HepG2 (cell line): ENCODE measurements at places on chromosomes 5 and 9. TPM values are rescaled to one million over a fixed set of nuclear protein-coding genes. Genes with fewer than 3 reads are reported as not detected.

Gene LRRC14B
- not detected in 2 replicates for total RNA-seq

Gene MYMK
- total RNA-seq: not detected in 2 replicates

Gene OR13F1
- total RNA-seq: not detected in 2 replicates

Gene IL5
- not detected in 2 replicates for total RNA-seq

Gene SOX30
- not detected in 2 replicates for total RNA-seq

DNA sequence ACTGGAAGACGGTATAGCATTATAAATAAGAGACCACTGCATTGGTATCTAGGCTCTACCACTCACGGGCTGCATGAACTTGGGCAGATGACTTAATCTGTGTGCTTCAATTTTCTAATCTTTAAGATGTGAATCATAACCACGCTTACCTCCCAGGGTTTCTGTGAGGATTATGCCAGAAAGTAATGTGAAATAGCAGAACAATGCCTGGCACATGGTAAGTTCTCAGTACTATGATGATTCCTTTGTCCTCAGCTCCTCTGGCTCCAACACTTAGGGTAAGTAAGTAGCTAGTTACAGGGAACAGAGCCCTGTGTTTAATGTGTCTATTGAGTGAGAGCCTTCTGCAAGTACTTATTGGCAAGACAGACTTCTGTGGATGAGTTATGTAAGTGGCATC, 31.1 kb downstream of the POU4F3 start:
- no peaks in the 10 kb centered on the region for H3K36me3 ChIP-seq
- no peak overlapping the region for H3K4me3 ChIP-seq
- no peak for DNase-seq
- no peaks in the 10 kb centered on the region; the same call in 1 of the 2 replicates for H3K27me3 ChIP-seq
- no peaks in the 10 kb centered on the region for H3K4me1 ChIP-seq

GRCh38 chr5:118956727-118957126, 31.6 kb downstream of the DTWD2 start:
- DNase-seq: no peak
- no peaks in the 10 kb centered on the region for H3K27me3 ChIP-seq
- no peaks in the 10 kb centered on the region for H3K36me3 ChIP-seq
- H3K4me3 ChIP-seq: no peak overlapping the region
- no peaks in the 10 kb centered on the region for H3K4me1 ChIP-seq

DNA sequence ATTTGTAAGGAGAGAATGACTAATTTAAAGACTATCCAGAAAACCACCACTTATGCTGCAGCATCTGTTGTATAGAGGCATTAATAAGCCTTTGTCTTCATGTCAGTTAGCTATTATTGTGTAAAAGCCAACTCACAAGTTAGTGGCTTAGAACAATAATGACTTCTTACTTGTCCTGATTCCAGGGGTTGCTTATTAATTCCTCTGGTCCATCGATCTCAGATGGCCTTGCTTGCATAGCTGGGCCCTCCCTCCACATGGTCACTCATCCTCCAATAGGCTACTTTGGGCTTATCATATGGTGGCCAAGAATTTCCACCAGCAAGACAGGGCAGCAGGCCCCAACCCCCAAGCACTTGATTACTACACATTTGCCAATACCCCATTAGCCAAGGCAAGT, 44.5 kb upstream of the STK32A start:
- DNase-seq: no peak
- H3K36me3 ChIP-seq: no peaks in the 10 kb centered on the region
- no peak overlapping the region for H3K4me3 ChIP-seq
- H3K27me3 ChIP-seq: no peaks in the 10 kb centered on the region
- H3K4me1 ChIP-seq: no peaks in the 10 kb centered on the region

DNA sequence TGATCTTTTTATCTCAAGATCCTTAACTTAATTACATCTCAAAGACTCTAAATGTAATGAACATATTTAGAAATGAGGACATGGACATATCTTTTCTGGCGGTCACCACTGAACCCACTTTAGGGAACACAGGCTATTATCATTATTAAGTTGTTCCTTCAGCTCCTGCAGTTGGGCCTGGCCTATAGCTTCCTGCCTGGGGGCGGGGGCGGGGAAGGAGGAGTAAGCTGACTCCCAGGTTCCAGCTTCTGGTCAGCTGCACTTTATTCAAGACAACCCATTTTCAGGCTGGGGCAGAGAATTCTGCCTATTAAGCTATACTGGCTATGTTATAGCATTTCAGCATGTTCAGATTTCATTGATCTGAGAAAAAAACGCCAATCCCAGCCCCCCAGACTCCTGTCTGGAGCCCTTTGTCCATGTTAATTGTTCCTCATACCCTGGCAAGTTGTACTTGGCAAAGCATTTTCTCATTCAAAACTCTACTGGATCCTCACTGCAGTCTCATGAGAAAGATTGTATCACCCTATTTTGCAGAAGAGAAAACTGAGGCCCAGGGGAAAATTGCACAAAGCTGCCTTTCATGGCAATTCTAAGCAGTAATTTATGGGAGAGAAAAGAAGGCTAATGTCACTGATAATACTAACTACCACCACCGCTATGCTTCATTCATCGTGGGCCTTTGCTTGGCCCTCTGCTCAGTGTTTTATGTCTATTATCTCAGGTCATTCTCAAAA, 25.1 kb downstream of the COL15A1 start:
- H3K4me1 ChIP-seq: no peaks in the 10 kb centered on the region
- no peak overlapping the region for H3K27ac ChIP-seq
- peaks cover 19% of the 10 kb centered on the region; the same call in 2 of the 3 replicates for H3K27me3 ChIP-seq

- no peaks in the 10 kb centered on the region for H3K4me1 ChIP-seq
- H3K4me3 ChIP-seq: no peak overlapping the region
- no peaks in the 10 kb centered on the region for H3K36me3 ChIP-seq
- no peak overlapping the region for H3K27ac ChIP-seq
Measured at GRCh38 chr9:99419070-99419469, 197.0 kb downstream of the SEC61B start.

- H3K36me3 ChIP-seq: peaks cover 52% of the 10 kb centered on the region
- no peak overlapping the region for H3K27ac ChIP-seq
- H3K27me3 ChIP-seq: no peaks in the 10 kb centered on the region
- DNase-seq: no peak
- H3K4me1 ChIP-seq: no peaks in the 10 kb centered on the region
Measured at GRCh38 chr5:81202655-81203054, 30.5 kb upstream of the CKMT2 start.

- H3K27me3 ChIP-seq: no peaks in the 10 kb centered on the region
- H3K4me3 ChIP-seq: peak overlapping the region; percentile 97
- H3K27ac ChIP-seq: peak overlapping the region; percentile 39
- H3K4me1 ChIP-seq: peaks cover 52% of the 10 kb centered on the region
Measured at GRCh38 chr5:78649861-78650496, 1.4 kb upstream of the LHFPL2 start.

DNA sequence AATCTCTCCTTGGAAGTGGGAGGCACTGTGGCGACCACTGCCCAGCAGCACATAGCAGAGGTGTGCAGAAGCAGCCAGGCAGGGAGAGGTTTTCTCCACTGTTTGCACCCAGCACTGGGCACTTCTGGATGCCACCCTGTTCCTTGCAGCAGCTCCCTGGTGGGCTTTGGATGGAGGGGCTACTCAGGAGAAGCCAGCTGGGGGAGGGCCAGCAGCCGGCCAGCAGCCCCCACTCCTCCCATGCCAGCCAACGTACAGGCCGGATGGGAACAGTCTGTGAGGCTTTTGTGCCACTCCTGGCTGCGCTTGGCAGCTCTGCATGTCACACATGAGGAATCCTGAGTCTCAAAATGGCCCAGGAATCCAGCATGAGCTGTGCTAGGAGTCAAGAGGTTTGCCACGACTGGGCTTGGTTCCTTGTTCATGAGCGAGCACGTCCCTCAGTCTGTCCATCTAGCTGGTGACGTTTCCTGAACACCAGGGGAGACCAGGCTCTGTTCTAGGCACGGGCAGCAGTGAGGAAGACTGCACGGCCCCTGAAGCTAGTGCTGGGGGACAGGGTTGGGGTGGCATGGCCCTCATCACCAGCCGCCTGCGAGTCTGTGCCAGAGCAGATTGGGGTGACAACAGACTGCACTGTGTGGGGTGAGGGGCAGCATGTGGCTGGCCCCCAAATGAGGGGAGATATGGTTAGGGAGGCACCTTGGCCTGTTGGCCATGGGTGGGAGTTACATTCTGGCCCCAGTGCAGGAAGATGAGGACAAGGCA, 10.1 kb downstream of the PHF2 start:
- no peaks in the 10 kb centered on the region for H3K36me3 ChIP-seq
- DNase-seq: no peak
- no peak overlapping the region for H3K27ac ChIP-seq
- no peak overlapping the region for H3K4me3 ChIP-seq

- H3K27ac ChIP-seq: no peak overlapping the region
- no peak for DNase-seq
- peaks cover 26% of the 10 kb centered on the region; the same call in 2 of the 3 replicates for H3K27me3 ChIP-seq
- no peaks in the 10 kb centered on the region for H3K4me1 ChIP-seq
- no peak overlapping the region for H3K4me3 ChIP-seq
- H3K36me3 ChIP-seq: no peaks in the 10 kb centered on the region
Measured at GRCh38 chr9:994005-994404, 17.6 kb downstream of the DMRT3 start.

DNA sequence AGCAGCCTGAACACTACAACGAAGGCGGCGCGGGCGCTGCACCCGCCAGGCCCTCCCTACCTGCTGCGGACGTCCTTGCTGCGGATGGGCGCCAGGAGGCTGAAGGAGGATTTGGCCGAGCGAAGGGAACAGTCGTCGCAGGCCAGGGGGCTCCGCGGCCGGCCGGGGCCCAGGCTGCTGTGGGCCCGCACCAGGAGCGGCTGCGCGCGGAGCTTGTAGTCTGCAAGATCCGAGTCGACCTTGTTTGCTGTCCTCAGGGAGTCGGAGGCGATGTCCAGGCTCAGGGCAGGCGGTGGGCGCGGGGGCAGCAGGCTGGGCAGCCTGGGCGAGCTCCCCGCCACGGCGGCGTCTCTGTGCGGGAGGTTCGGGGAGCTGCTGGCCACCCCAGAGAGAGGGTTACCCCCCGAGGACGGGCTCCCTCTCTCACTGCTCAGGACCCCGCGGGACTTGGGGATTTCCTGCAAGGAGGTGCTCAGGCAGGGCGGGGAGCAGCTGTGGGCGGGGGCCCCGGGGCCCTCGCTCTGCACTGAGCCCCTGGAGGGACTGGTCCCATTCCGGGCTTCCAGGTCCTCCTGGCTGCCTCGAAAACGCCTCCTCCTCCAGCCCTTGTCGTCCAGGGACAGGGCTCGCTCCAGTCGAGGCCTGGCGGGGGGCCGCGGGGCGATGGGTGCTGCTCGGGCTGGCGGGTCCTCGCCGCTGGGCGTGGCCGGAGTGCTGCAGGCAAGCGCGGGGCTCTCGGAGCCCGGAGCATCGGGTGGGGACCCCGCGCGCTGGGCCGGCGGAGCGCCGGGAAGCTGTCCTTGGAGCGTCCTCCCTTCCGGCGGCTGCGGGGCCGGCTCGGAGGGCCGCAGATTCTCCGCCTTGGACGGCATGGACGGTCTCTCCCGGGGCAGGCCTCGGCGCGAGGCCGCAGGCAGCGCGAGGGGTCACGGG, 831 bp downstream of the INPP5E start:
- H3K27me3 ChIP-seq: no peaks in the 10 kb centered on the region; the same call in 2 of the 3 replicates
- H3K27ac ChIP-seq: peak overlapping the region; percentile 59
- H3K36me3 ChIP-seq: peaks cover 25% of the 10 kb centered on the region; the same call in 2 of the 3 replicates
- H3K4me3 ChIP-seq: peak overlapping the region; percentile 89
- no peak for DNase-seq

DNA sequence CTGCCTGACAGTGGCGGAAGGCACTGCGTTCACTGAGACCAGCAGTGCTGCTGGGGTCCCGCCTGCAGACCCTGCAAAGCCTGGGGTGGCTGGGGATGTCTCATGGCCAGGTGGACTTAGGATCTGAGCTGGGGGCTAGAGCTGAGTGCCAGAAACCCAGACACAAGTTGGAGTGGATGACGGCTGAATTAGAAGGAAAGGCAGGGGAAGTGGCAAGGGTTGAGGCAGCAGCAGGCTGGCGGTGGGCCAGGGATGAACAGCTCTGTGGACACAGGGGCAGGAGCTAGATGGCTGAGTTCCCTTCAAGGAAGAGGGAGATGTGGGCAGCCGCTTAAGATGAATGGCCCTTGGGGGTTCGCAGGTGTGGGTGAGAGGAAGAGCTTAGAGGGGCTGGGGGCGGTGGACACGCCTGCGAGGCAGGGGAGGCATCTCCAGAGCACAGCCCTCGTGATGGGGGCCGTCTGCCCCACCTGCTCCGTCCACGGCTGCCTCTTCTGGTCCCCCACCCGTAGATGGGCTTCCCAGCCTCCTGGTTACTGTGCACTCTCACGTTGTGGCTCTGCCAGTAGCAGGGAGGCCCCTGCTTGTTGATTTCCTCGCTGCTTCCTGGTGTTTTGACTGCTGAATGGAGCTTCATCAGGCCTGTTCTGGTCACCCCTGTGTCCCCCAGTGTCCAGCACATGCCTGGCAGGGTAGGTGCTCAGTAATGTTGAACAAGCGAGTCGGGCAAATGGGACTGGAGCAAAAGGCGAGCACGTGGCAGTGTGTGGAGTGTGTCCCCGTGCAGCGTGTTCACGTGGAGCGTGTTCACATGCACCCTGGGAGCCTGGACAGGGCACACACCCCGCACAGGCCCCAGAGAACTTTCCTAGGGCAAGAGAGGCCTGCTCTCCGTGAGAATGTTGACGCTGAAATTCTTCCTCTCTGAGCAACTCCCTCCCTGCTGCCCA, 168.2 kb downstream of the CACNA1B start:
- H3K4me1 ChIP-seq: no peaks in the 10 kb centered on the region
- no peaks in the 10 kb centered on the region for H3K36me3 ChIP-seq
- no peak overlapping the region for H3K27ac ChIP-seq

- peaks cover 10% of the 10 kb centered on the region; the same call in 1 of the 3 replicates for H3K27me3 ChIP-seq
- H3K4me3 ChIP-seq: no peak overlapping the region
- DNase-seq: peak; percentile 46
- H3K36me3 ChIP-seq: no peaks in the 10 kb centered on the region
- H3K4me1 ChIP-seq: no peaks in the 10 kb centered on the region
- H3K27ac ChIP-seq: no peak overlapping the region
Measured at GRCh38 chr9:113737517-113738271, 138.4 kb upstream of the ZNF618 start.

DNA sequence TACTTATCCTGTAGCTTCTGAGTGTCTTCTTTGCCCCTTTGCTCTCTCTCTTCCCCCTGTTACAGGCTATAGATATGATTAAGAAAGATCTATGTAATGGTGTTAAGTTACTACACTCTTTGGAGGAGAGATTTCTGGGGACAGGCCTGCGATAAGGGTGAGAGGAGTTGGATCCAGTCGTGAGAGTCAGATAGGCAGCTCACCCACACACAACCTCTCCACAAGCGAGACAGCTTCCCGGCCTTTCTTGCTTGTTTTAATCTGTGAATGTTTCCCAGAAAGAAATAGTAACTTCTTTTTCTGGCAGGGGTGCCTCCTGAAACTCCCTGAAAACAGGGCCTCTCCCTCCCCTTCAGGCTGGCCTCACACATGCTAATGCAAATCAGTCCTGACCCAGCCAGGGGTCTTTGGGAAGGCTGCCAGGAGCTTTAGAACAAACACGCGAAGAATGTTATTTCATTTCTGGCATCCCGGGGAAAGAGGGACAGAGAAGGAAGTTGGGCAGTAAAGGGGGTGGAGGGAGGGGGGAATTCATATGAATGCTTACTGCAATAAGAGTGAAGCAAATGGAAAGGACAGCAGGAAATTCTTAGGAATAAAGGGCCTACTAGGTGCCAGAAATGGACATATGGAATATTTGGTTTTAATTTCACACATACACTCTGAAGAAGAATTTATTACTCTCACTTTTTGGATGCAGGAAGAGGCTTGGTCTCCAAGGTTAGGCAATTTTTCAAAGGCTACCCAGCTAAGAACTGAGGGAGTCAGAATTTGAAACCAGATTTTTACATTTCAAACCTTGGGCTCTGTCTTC, 215.8 kb upstream of the TRIM32 start:
- no peak for DNase-seq
- H3K4me1 ChIP-seq: no peaks in the 10 kb centered on the region
- no peaks in the 10 kb centered on the region for H3K36me3 ChIP-seq
- H3K27ac ChIP-seq: no peak overlapping the region
- H3K4me3 ChIP-seq: no peak overlapping the region
